ENCODE measurements at places on chromosomes 16 and 17.

DNA sequence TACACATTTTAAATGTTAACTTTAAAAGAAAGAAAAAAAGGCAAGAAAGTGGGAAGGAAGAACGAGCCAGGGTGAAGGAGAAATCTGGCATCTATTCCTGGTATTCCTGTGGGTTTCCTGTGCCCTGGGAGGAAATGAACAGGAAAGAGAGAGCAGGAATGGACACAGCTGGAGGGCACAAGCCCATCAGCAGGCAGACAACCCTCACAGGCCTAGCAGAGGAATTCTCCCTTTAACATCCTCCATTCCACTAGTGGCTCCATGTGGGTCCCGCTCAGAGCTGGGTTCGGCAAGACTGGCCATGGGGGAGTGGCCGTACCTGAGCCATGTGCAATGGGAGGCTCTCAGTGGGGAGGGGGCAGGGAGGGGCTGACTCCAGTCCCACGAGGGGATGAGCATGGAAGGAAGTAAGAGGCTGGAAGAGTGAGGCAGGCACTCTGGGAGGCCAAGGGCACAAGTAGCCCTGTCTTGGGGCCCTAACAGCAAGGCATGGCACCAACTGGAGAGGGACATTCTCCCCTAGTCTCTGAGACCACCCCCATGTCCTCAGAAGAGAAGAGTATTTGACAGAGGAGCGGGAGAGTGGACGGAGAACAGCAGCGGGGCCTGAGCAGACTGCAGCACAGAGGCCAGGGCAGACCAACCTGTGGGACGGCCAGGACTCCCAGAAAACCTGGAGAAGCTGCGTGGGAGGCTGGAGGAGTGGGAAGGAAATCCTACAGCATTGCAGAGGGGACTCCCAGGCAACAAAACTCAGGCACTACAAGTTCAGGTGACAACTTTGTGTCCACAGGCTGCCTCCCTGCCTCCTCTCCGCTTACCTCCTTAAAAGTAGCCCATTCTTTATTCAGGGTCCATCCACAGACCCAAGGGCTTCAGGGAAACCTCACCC, 30.2 kb downstream of the TK2 start:
- no peak for DNase-seq

DNA sequence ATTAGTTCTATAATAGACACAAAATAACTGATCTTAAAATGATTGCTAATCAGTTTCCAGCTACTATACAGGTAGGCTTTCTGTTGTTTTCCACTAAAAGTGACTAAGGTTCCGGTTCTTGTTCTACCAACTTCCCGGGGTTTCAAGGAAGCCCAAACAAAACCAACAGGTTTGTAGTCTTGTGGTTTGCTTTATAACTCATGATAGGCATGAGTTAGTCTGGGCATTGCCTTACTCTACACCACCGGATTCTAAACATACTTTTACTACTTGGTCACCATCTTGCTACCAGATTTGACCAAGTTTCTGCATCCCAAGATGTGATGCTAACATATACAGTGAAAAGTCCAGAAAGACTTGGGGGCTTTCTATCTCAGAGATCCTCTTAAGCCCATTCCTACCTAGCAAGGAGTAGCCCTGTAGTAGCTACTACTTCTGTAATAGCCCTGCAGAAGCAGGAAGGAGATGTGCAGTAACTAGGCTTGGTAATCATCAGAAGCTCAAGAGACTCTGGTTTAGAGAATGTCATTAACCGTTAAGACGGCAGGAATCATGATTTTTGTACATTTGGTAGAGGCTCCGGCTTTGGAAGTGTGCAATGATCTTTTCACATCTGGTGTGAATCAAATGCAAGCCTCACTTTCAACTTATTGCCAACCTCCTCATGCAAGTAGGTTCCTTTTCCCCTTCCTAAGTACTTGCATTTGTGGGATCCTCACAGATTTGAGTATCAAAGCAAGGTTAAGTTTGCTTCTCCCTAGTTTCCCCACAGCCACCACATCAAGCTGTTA, 1.6 kb downstream of the FAM117A start:
- DNase-seq: no peak

GRCh38 chr17:42906772-42907446, 6.3 kb downstream of the G6PC1 start:
- no peak for DNase-seq

- DNase-seq: no peak
Observed at GRCh38 chr16:48129926-48130325, 25.9 kb downstream of the ABCC12 start.

DNA sequence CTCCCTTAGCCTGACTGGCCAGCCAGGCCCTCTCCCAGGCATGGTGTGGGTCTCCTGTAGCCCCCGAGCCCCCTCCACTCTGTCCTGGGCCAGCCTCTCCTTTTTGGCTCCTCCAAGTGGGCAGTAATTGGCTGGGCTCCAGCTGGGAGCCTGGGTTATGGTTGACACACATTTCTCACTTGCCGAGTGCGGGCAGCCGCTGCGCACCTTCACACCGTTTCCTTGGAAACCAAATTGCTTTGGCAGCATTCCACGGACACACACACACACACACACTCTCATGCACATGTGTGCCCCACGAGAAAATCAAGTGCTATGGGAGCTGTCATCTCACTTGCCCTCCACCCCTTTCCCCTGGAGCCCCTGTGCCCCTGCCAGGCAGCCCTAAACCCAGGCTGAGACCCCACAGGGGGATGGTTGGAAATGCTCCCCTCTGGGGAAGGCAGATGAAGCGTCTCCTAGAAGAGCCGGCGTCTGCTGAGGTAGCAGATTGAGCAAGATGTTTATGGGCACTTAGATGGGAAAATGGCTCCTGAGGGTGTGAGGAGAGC, 402.7 kb upstream of the TNRC6C start:
- no peak for DNase-seq

DNA sequence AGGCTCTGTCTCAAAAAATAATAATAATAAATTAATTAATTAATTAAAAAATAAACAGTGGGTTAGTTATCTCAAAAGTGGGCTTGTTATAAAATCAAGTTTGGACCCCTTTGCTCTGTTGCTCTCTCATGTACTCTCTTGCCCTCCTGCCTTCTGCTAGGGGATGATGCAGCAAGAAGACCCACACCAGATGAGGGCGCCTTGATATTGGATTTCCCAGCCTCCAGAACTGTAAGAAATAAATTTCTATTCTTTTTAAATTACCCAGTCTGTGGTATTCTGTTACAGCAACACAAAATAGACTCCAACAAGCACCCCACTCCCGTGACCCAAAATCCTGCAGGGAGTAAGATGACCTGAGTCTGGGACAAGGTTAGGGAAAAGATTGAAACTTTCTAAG, 2.1 kb upstream of the ZNF652 start:
- DNase-seq: no peak

GRCh38 chr16:75477680-75478473, 13.4 kb upstream of the TMEM170A start:
- no peak for DNase-seq

GRCh38 chr17:75869282-75870141, 8.9 kb downstream of the TRIM47 start:
- no peak for DNase-seq

GRCh38 chr16:11372073-11372828, 27.0 kb downstream of the RMI2 start:
- DNase-seq: peak; percentile 4

DNA sequence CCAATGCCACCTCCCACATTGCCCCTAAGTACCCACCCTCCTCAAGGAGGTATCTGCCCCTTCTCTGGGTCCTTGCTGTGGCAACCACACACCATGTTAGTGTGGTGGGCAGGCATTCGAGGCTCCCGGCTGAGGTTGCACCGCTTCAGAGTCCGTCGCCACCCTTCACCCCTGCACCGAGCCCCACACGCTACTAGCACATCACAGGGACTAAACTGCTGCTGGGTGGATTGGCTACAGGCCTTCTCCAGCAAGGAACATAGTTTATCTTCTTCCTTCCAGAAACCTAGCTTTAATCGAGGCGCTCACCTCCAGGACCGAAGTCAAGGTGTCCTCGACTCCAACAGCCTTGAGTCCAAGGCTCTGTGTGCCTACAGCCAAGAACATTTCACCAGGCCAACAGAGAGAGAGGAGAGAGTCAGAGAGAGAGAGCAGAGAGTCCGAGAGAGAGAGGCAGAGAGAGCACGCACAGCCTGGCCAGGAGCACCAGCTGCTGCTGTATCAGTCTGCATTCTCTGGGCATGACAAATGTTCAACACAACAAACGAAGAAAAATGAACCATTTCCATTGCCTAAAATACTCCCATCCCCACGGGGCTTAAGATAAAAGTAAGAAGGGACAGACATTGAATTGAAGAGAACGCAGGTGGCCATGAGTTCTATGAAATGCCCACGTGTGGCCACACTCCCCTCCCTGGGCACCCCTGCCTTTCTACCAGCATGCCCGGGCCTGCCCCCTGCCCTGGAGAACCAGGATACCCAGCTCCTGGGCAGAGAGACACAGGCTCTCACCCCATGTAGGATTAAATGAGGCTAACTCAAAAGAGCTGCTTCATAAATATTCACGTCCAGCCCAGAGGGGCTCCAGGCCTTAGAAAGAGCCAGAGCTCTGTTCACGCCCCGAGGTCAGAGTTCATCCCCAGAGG, 94.9 kb downstream of the RBFOX3 start:
- no peak for DNase-seq

DNA sequence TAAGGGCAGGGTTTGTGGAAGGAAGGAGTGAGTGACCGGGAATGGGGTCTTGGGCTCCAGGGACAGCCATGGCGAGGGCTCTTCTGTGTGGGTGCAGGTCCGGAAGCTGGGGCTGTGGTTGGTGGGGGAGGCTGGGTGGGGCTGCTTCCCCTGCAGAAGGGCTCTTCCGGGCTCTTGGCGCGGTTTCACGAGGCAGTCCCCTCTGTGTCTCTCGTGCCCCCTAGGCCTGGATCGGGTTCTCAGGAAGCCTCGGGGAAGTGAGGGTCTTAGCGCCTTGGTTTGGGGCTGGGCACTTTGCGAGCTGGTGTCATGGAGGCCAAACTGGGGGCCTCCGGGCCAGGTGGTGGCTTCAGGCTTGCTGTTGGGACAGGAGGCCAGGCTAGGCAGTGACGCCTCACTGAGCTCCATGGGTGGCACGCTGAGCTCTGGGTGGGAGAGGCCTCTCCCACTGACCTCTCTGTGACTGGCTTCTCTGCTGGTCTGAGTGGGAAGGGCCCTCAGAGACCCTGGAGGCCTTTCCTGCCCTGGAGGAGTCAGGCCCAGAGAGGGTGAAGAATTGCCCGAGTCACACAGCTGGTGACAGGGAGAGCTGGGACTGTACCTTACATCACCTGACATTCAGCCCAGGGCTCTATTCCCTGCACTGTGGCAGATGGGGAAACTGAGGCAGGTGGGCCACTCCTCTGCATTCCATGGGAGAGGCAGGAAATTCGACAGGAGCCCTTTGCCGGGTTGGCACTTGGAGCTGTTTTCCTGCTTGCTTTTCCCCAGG, 8.2 kb downstream of the ADCY7 start:
- no peak for DNase-seq

GRCh38 chr16:53024045-53024444, 28.7 kb downstream of the CHD9NB start:
- DNase-seq: no peak

DNA sequence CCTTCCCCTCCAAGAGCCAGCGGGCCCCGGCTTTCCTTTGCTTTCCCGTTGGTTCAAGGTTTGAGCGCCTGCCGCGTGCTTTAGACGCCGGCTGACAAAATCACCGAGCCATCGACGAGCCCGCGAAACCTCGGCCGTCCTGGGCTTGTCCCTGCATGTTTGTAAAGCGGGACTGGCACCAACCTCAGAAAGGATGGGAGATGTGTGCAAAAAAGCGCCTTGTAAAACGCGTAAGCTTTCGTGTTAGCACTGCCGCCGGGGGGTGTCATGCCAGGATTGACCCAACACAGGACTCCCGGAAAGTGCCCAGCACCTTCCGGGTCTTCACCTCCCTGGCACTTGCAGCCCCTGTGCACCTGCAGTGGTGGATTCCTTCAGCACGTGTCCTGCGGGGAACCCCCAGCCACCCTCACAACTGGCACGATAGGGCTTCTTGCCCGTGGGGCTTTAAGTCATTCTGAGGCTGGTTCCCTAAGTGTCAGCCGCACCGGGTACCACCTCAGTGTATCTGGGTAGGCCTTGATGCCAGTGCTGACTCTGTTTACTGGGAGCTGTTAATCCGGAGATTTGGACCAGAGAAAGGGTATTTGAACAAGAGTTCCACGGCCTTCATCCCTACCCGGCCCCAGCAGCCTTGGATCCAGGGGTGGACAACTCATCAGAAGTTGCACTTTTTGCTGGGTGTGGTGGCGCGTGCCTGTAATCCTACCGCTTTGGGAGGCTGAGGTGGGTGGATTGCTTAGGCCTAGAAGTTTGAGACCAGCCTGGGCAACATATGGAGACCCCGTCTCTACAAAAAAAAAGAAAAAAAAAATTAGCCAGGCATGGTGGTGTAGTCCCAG, 817 bp downstream of the NDUFAF8 start:
- DNase-seq: no peak

GRCh38 chr17:18280766-18281371, 20.4 kb downstream of the MIEF2 start:
- DNase-seq: no peak

- DNase-seq: no peak
Observed at GRCh38 chr16:20883554-20884239, 16.5 kb downstream of the DCUN1D3 start.

- DNase-seq: peak; percentile 77
Observed at GRCh38 chr17:47276868-47277267, 23.2 kb downstream of the ITGB3 start.

- no peak for DNase-seq
Observed at GRCh38 chr17:75454193-75454592, 2.2 kb upstream of the TMEM94 start.

DNA sequence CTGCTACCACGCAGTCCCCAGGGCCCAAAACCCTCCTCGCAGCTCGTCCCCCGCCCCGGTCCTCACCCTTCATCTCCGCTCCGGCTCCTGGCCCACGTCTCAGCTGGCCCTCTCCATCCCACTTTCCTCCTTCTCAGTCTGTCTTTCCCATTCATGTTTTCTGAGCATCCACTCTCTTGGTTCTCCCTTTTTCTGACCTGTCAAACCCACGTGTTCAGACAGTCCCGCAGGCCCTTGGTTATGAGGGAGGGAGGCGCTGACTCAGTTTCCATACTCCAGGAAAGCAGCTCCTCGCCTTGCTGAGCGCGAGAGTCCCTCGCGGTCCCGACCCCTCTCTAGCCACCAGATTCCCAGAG, 392 bp upstream of the HID1 start:
- DNase-seq: no peak

GRCh38 chr16:74562117-74562516, 44.8 kb downstream of the GLG1 start:
- no peak for DNase-seq

- DNase-seq: no peak
Observed at GRCh38 chr16:88060524-88061219, 109.4 kb downstream of the BANP start.

GRCh38 chr17:50361561-50362480, 11.2 kb downstream of the MRPL27 start:
- DNase-seq: peak; percentile 83

- no peak for DNase-seq
Observed at GRCh38 chr17:57619061-57619937, 125.8 kb downstream of the CCDC182 start.

- DNase-seq: no peak
Observed at GRCh38 chr17:79213305-79213704, 138.7 kb downstream of the ENGASE start.

Measured in HEK293T (cell line).